Progenitor cell of endocrine pancreas (in vitro differentiated cells): ENCODE measurements at places on chromosomes 3 and 15.

- DNase-seq, result no peak
Observed at GRCh38 chr3:115272036-115272824, 125.1 kb upstream of the ZBTB20 start.

DNA sequence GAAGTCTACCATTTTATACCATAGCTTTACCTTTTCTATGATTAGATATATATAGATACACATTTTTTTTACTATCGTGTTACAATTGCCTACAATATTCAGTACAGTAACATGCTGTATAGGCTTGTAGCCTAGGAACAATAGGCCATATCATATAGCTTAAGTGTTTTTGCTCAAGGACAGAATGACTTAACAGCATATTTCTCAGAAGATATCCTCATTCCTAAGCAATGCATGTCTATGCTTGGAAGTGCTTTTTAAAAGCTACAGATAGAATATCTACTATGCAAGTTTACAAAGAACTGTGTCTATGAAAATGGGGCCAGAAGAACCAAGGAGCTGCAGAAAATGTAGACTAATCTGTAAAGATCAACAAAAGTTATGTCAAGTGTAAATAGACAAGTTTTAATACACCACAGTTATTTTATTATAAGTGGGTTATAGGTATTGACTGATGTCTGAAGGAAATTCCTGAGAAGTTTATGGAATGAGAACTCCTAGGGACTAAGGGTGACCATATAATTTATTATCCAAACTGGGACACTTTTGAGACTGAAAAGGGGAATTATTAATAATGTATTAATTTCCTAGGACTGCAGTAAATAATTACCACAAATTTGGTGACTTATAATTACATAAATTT, 138.7 kb upstream of the TGFBR2 start:
- no peak for DNase-seq

GRCh38 chr3:45473841-45474240, 85.5 kb downstream of the LARS2 start:
- DNase-seq, result no peak

DNA sequence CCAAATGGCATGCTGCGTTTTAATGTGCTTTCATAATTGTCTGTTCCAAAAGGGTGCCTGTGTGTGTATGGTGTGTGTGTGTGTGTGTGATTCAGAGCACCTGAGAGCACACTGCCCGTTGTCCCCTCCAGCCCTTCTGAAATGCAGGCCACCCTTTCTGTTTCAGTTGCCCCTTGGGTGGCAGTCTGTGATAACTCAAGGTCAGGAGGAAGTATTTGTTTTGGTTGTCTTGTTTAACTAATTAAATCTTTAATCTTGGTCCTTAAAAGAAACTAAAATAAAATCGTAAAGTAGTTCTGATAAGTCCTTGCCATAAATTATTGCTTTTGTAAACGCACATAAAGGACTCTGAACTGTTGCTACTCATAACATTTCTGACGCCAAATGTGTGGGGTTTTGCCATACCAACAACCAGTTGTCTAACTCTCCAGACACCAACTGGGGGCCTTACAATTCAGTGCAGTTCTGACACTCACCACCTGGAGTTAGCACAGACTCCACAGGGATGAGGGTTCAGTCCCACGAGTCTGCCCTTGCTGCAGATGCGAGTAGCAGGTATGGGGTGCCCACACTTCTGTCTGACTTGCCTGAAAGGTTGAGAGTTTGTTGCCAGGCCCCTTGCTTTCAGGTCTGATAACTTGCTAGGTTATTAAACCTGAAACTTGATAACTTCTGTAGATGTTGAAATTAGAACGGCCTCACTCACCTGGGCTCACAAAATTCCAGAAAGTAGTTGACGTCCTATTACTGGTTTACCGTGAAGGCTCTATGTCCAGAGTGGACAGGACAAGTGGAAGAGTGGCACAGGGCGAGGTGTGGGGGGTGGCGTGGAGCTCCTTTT, 157.3 kb downstream of the IGF1R start:
- DNase-seq, result no peak

DNA sequence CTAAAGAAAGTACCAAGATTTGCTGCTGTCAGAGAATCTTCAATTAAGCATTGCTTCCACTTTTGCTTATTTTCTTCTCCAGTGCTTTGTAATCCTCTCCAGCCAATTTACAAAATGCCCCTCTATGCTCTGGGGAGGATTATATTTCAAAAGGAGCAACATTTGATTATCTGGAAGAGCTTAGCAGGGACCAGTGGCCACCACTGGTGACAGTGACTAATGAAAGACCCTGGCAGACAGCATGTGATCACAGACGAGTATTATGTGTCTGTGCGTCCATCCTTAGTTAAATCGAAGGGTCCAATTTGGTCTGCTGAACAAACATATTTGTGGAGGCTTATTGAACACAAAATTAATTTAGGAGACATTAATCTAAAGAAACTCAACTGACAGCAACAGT, 152.6 kb downstream of the ZNF621 start:
- no peak for DNase-seq

DNA sequence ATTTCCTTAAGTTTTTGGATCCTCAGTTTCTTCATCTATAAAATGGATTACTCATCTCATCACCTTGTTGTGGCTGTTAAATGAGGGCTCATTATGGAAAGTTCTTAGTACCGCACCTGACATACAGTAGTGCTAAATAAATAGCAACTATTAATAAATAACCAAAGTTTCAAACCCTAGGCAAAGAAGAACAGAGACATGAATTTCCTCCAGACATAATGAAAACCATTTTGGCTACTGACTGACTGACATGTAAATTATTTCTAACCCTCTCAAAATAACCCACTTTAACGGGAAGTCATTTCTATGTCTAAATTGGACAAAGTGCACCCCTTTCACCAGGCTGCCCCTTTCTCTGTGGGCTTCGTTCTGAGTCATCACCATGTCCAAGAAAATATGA, 17.4 kb upstream of the KLHL6 start:
- DNase-seq, result no peak

GRCh38 chr15:90184786-90185704, 16.1 kb upstream of the SEMA4B start:
- DNase-seq, result peak; percentile 63

DNA sequence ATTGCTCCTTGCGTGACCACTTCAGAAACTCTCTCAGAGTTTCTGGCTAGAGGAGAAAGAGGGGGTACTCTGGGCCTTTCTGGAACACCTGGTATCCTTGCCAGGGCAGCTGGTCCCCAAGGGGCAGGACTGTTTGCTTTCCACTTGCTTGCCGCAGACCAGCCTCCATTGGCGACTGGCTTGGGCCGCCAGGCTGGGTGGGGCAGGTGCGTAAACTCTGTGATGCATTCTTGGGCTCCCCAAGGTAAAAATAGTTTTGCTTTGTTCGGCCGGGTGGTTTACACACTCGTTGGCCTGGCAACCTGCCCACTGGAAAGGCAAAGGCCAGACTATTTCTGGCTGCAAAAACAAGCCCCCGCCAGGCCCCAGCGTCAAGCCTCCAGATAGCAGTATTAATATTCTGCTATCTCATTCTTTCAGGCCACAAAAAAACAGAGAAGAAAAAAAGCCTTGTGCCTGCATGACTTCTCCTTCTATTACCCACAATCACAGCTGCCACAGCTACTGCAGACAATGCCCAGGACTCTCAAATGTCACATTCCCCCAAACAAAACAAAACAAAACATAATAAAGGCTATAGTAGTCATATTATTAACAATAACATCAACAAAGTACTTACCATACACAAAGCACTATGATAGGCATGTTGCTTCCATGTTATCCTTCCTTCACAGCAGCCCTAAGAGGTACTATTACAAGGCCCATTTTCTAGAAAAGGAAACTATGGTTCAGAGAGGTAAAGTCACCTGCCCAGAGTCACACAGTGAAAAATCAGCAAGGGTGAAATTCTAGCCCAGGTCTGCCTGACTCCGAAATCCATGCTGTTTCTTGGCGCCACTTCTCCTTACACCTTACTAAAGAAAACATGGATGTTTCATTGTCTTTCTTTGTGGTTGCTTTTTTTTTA, 14.0 kb upstream of the SSUH2 start:
- DNase-seq, result peak; percentile 16

- DNase-seq, result no peak
Observed at GRCh38 chr3:156344215-156344614, 210.7 kb downstream of the SSR3 start.

GRCh38 chr3:9020426-9020825, 57.2 kb upstream of the RAD18 start:
- DNase-seq, result no peak

- peak; percentile 49 for DNase-seq
Observed at GRCh38 chr3:93973131-93974126, at the start of gene PROS1. Gene PROS1, minus strand, starts transcription at chr3:93973896. Its CDS starts 147 bp downstream, at chr3:93973749.

DNA sequence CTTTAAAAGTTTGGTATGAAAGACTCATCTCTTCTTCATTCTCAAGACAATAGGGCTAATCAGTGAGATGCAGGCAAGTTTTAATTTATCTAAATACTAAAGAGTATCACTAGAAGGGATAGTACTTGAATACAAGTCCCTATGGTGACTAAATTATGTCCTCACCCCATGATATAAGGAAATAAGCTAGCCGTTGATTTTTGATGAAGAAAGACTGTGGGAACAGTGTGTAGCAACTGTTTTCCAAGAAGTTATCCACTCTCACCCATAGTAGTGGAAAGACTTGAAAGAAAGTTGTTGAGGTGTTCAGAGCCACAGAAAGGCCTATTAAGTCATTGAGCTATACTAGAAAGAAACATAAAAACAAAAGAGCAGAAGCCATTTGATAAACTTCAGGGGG, 36.7 kb downstream of the PIK3CA start:
- DNase-seq, result no peak

GRCh38 chr15:89105147-89105546, 16.9 kb downstream of the ABHD2 start:
- no peak for DNase-seq

GRCh38 chr3:149215515-149215914, 6.1 kb downstream of the CP start:
- DNase-seq, result no peak

DNA sequence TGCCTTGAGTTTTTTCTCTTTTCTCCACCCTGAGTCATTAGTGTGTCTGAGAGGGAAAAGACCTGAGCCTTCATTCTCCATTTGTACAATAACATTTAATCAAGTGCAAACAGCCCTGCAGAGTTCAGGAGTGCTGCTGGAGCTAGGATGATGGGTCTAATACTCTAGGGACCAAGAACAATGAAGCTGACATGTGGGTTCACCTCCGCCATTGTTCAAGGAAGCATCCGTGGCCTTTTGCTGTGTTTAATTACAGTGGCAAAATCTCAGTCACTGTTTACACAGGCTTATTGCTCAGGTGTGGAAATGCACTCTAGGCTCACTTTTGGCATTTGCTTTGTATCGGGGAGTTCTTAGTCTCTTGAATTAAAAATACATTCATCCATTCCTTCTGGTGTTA, 259.6 kb downstream of the LRTM1 start:
- no peak for DNase-seq
